ENCODE measurements at places on chromosomes 2 and 18.

- H3K27ac ChIP-seq, result peak within 1 kb of the TSS; percentile 98
- peaks cover 59% of the 10 kb centered on the region for H3K4me1 ChIP-seq
- no peaks in the 10 kb centered on the region for H3K27me3 ChIP-seq
These were observed at the start of gene ACAA2 for GRCh38 chr18:49813319-49814146. ACAA2 (minus strand) TSS chr18:49813533; CDS start chr18:49813484, 49 bp downstream.

- H3K27ac ChIP-seq, result no peak overlapping the region
- H3K27me3 ChIP-seq, result peaks cover 51% of the 10 kb centered on the region
- peaks cover 4% of the 10 kb centered on the region for H3K4me1 ChIP-seq
- DNase-seq, result peak; percentile 38
- no peaks in the 10 kb centered on the region for H3K36me3 ChIP-seq
These were observed 100.1 kb downstream of the PLCL1 start for GRCh38 chr2:197904446-197904845.

DNA sequence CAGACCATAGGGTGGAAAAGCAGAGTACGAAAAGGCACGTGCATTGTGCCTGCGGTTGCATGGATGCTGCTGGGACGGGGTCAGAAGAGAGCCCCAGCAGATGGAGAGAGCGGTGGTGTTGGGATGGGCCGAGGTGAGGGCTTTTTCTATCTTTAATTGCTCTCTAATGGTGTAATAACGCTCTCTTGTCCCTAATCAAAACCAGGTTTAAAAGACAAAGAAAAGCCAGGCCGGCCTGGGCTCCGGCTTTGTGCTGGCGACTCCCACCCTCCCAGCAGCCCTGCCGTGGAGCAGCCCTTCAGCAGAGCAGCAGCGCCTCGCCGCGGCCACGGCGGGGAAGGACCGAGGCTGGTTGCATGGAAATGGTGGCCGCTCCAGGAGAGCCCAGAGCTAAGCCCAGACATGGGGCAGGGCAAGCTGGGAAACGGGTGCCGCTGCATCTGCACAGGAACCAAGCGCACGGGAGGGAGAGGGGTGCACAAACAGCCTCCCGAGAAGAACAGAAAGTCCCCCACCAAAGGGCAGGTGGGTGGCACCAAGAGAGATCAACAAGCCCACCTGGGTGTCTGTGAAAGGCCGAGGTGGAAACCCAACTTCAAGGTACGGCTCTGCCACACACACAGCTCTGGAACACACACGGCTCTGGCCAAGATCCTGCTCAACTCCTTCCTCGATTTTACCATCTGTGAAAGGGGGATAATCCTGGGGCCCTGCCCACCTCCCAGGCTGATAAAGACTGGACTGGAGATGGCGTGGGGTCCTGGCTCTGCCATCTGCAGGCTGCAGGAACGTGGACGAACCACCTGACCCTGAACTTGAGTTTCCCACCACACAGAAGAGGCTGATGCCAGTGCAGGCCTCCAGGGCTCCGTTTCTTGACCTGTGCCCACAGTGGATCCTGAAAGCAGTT, 15.0 kb downstream of the HS1BP3 start:
- H3K4me3 ChIP-seq, result no peak overlapping the region
- no peak overlapping the region for H3K27ac ChIP-seq
- DNase-seq, result peak; percentile 36
- no peaks in the 10 kb centered on the region for H3K4me1 ChIP-seq
- H3K27me3 ChIP-seq, result no peaks in the 10 kb centered on the region

DNA sequence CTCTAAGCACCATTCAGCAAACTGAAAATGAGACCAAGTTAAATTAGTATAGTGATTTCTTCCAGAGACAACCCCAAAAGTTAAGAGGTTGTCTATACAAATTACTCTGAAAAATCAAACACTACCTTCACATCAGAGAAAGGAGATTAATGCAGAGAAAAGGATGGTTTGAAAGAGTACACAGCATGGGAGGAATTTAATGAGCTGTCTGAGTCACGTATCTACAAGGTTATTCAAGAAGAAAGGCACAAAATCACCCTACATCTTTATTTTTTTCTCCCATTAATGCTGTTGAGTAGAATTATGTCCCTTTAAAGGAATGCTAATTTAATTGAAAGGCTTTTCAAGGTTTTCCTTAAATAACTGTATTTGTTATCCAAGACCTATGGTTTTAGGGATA, 41.1 kb downstream of the LANCL1 start:
- no peak overlapping the region for H3K4me3 ChIP-seq
- no peak for DNase-seq
- no peak overlapping the region for H3K27ac ChIP-seq
- H3K4me1 ChIP-seq, result peaks cover 11% of the 10 kb centered on the region

DNA sequence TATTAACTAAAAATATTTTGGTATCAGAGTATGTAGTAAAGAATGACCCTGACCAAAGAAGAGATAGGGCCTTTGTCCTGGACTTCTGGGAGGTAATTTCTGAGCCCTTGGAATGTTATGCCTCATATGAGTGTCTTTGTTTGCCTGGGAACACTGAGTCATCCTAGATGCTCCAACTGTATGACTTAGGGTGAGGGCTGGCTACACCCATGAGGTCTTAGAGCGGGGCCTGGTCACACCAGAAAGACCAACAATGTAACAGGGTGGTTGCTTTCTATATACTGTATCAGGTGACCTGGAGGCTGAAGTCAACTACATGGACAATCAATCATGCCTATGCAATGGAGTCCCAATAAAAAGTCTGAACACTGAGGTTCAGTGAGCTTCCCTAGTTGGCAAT, 253.1 kb downstream of the MBD2 start:
- H3K36me3 ChIP-seq, result no peaks in the 10 kb centered on the region
- no peaks in the 10 kb centered on the region for H3K27me3 ChIP-seq
- H3K4me3 ChIP-seq, result no peak overlapping the region

GRCh38 chr2:236971919-236972381, 113.7 kb upstream of the COPS8 start:
- no peak overlapping the region for H3K4me3 ChIP-seq
- H3K4me1 ChIP-seq, result peaks cover 32% of the 10 kb centered on the region
- DNase-seq, result no peak
- peaks cover 27% of the 10 kb centered on the region for H3K27me3 ChIP-seq
- H3K27ac ChIP-seq, result no peak overlapping the region

GRCh38 chr2:25824216-25824615, 54.1 kb downstream of the ASXL2 start:
- DNase-seq, result no peak
- H3K27me3 ChIP-seq, result peaks cover 2% of the 10 kb centered on the region
- H3K27ac ChIP-seq, result peak overlapping the region; percentile 29
- H3K4me3 ChIP-seq, result peak overlapping the region; percentile 55
- H3K36me3 ChIP-seq, result peaks cover 24% of the 10 kb centered on the region

GRCh38 chr2:21466341-21466927, 342.7 kb downstream of the TDRD15 start:
- H3K27ac ChIP-seq, result no peak overlapping the region
- no peaks in the 10 kb centered on the region for H3K27me3 ChIP-seq
- H3K4me1 ChIP-seq, result no peaks in the 10 kb centered on the region

DNA sequence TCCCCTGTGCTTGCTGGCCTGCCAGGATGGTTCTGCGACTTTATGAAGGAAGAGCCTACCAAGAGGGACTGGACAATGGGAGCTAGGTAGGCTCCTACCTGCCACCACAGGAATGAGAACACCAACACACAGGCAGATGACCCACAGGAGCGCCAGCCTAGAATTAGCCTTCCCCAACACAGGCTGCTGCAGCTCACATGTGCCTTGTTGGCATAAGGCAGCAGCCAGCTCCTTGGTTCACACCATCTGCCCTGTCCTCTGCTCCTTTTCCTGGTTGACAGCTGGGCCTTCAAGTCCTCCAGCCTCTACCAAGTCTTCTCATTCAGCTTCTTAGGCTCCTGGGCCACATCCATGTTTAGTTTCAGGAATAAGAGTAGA, 705.4 kb upstream of the RAB6C start:
- no peak overlapping the region for H3K27ac ChIP-seq
- H3K4me3 ChIP-seq, result no peak overlapping the region
- DNase-seq, result no peak
- no peaks in the 10 kb centered on the region for H3K36me3 ChIP-seq
- H3K4me1 ChIP-seq, result no peaks in the 10 kb centered on the region

DNA sequence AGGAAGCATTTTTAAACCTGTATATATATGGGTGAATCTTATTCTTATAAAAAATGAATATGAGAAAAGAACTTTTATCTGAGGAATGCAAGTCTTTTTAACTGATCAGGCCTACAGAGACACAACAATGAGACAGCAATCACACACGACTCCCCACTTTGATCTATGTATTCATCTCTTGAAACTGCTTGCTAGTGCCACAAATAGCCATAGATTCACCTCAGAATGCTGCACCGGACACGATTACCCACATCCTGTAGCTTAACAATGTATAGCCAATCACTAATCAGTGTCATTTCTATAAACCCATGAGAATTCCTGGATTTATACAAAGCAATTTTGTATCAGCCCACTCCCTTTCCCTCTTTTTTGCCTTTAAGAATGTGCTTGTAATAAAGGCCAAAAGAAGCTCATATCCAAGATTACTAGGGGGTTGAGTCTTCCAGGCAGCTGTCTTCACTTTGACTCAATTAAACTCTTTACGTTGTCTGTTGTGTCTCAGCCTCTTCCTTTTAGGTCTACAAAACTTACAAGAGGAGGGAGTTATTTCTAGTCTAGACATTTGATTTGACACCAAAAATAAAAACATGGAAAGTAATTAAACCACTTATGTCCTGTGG, 94.9 kb downstream of the MBD2 start:
- no peak for DNase-seq
- peaks cover 12% of the 10 kb centered on the region for H3K4me1 ChIP-seq
- H3K4me3 ChIP-seq, result no peak overlapping the region

DNA sequence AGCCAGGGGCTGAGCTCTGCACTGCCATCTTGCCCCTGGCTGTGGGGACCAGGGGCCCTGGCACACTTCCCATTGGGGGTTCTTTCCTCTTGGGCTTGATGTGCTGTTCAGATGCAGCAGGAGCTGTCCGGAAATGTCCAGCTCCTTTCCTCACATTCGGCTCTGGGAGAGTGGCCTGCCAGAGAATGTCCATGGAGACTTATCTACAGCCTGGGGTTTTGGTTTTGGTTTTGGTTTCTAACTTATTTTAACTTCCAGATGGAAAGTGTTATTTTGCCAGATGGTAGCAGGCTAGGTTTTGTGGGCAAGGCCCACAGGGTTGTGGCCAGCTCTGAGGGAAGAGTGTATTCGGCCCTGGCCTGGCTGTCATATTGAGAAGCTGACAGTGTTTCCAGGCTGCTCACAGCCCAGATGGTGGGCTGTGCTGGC, 177.3 kb downstream of the ANKRD30B start:
- H3K36me3 ChIP-seq, result no peaks in the 10 kb centered on the region
- H3K4me1 ChIP-seq, result no peaks in the 10 kb centered on the region
- no peaks in the 10 kb centered on the region for H3K27me3 ChIP-seq
- no peak overlapping the region for H3K4me3 ChIP-seq
- no peak for DNase-seq

- H3K36me3 ChIP-seq, result peaks cover 26% of the 10 kb centered on the region
- peak overlapping the region; percentile 85 for H3K4me3 ChIP-seq
- DNase-seq, result no peak
- peaks cover 11% of the 10 kb centered on the region for H3K27me3 ChIP-seq
- H3K4me1 ChIP-seq, result peaks cover 20% of the 10 kb centered on the region
These were observed 1.9 kb downstream of the SEMA4C start for GRCh38 chr2:96867756-96868554.

GRCh38 chr2:113169002-113169530, 4.7 kb upstream of the PSD4 start:
- H3K27ac ChIP-seq, result peak overlapping the region; percentile 92
- peaks cover 22% of the 10 kb centered on the region for H3K36me3 ChIP-seq
- DNase-seq, result peak; percentile 23

GRCh38 chr18:12301263-12302005, 6.6 kb upstream of the TUBB6 start:
- H3K4me1 ChIP-seq, result no peaks in the 10 kb centered on the region
- H3K36me3 ChIP-seq, result no peaks in the 10 kb centered on the region
- H3K4me3 ChIP-seq, result no peak overlapping the region
- H3K27ac ChIP-seq, result no peak overlapping the region

DNA sequence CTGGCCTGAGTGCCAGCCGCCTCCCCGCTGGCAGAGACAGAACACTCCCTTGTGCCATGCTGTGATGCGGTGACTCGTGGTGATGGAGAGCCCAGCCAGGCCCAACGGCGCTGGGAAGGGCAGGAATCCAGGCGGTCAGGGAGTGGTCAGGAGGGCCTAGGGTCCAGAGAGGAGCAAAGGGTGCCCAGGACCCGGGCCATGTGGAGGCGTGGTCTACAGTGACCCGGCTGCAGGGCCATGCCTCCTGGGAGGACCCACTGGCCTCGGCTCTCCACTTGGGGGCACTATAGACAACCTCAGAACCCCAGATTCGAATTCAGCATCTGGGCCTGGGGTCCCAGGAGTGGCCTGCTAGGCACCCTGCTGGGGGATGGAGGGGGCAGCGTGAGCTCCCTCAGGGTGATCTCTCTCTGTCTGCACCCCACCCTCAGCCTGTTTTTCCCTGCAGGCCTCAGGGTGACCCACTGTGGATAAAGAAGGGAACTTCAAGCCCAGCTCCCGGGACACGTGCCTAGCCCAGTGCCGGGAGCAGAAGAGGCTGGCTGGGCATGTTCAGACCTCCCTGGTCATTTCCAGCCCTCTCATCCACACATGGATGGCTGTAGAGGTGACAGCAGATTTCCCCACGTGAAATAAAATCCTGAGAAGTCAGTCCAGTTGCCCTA, 13.0 kb downstream of the AMER3 start:
- DNase-seq, result no peak
- no peak overlapping the region for H3K27ac ChIP-seq
- no peaks in the 10 kb centered on the region for H3K4me1 ChIP-seq
- no peaks in the 10 kb centered on the region for H3K27me3 ChIP-seq

GRCh38 chr18:13890761-13891361, 24.5 kb downstream of the MC2R start:
- DNase-seq, result no peak
- peaks cover 4% of the 10 kb centered on the region for H3K27me3 ChIP-seq
- H3K27ac ChIP-seq, result no peak overlapping the region
- no peak overlapping the region for H3K4me3 ChIP-seq

- no peaks in the 10 kb centered on the region for H3K27me3 ChIP-seq
- no peak for DNase-seq
- H3K4me1 ChIP-seq, result no peaks in the 10 kb centered on the region
- H3K36me3 ChIP-seq, result no peaks in the 10 kb centered on the region
These were observed 134.7 kb upstream of the DNAJC10 start for GRCh38 chr2:182581196-182581935.

DNA sequence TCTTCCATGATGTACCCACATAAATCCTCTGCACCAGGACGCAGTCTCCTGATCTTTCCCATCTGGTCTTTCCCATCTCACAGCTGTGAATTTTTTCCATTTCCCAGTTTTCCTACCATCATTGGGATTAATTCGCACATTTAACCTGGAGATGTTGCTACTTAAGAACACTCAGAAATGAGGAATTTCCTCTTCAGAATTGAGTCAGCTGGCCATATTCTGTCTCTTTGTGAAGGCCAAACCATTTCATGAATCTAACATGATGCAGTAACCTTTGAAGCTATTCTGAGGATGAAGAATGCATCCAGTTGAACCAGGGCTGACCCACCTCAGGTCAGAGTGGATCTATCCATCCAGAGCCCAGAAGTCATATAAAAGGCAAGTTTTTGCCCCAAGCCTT, 326.8 kb downstream of the SETBP1 start:
- H3K4me1 ChIP-seq, result peaks cover 11% of the 10 kb centered on the region
- no peaks in the 10 kb centered on the region for H3K36me3 ChIP-seq
- H3K27me3 ChIP-seq, result no peaks in the 10 kb centered on the region
- H3K27ac ChIP-seq, result no peak overlapping the region
- no peak for DNase-seq
- H3K4me3 ChIP-seq, result no peak overlapping the region
